NCI-H1436 (cell line): ENCODE measurements at places on chromosomes 6 and 20.
A peak's percentile ranks its signal among the peaks of the same experiment; 100 is the strongest.

GRCh38 chr6:53029257-53029656 lies 34.2 kb upstream of the GSTA4 start:
- no peak for DNase-seq

DNA sequence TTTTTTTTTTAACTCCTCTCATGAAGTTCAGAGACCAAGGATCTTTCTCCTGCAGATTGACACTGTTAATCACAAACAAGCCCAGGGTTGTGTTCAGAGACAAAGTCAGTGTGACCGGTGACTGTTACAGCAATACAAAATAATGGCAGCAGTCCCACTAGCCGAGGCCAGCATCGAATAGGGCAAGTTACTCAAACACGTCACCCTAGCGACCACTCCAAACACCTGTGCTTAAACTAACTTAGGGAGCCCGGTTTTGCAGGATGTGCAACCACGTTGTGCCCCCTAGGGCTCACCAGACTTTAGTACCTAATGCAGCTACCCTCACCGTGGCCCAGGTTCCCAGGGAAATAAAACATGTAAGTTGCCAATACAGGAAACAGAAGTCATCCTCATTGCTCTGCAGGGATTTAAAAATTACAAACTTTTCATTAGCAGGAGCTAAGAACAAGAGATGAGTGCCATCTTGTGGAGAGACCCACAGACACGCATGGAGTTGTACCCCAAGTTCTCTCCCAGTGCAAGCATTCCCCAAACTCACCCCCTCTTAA lies 38.1 kb downstream of the FAM50B start:
- DNase-seq: no peak

- no peak for DNase-seq
Observed at GRCh38 chr6:139349464-139350020, 24.9 kb downstream of the CITED2 start.

DNA sequence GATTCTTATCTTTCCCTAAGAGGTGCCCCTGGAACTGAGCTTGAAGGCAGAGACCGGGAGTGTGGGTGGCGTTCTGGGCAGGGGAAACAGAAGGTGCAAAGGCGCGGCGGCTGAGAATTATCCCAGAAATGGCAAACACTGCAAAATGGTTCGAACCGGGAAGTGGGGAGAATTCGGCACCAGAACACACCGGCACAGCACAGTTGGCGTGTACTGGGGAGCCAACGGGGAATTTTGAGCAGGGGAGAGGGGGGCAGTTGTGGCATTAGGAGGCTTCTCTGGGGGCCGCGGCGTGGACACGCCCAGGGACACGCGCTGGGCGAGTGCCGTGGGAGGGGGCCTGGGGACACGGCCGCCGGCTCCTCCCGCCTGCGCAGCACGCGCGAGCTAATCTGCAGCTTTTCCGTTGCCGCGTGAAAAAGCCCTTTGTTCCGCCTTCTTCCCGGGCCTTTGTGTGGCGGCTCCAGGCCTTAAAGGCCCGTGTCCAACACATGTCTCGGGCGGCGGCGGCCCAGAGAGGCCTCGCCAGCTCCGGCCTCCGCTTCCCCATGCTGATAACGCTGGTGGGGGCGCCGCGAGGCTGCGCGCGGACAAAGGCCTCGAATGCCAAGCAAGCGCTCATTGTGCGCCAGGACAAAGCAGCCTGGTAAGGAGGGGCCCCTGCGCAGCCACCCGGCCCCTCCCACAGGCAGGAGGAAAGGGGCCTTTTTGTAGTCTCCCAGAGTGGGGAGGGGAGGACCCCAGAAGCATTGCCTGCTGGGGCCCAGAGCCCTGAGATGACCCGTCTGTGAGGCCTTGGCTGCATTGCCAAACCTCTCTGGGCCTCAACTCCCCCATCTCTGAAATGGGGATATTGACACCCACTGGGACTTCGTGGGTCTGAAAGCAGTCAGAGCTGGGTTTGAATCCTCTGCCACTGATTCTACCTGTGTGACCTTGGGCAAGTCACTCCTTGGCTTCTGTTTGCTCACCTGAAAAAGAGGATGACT lies 82.8 kb downstream of the CD40 start:
- DNase-seq: no peak

DNA sequence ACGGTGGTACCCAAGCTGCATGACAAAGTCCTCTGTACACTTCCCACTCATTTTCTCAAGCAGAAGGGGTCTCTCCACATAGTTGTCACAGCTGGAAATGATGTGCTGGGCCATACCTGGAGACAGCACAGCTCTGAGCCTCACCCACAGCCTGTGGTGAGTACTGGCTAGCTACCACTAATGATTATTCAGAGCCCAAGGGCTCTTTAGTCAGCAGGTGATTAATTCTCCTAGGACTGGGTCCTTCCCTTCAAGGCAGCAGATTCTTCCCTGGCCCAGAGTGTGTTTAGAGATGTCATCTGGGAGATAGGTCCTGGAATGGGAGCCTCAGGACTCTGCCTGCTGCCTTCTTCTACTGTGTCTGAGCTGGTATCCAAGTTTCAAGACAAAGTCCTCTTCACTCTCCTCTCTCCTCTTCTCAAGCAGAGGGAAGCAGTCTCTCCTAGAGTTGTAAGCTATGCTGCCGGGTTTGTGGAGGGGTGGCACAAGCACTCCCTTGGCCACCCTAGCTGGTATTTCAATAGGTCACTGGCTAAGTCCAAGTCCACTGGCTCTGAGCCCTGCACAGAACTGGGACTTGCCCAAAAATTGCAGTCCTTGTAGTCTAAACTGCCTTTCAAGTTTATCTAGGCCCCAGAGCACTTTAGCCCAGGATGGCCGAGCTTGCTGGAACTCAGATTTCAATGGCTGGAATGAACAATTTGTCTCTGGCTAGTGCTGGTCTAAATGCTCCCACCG lies 49.8 kb upstream of the VGLL2 start:
- no peak for DNase-seq

- DNase-seq: no peak
Observed at GRCh38 chr6:92289831-92290230, 1129.5 kb downstream of the EPHA7 start.

DNA sequence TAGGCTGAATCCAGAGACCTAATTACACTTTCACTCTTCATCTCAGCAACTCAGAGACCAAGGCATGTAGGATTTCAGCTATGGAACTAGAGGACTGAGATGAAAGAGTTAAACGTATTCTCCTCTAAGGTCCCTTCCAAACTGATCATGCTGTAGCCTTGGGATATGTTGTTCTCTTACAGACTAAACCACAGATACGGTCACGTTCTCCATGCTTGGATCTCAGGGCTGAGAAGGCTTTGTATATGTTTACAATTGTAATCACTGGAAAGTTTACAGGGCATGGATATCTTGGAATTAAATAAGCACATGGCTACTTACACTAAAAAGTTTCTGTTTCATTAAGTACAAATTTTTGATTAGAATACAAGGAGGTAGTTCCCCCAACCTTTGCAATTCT lies 50.1 kb downstream of the PKIB start:
- no peak for DNase-seq

- no peak for DNase-seq
Observed at GRCh38 chr6:137146206-137146605, 27.2 kb downstream of the IL22RA2 start.

GRCh38 chr6:45666846-45667245 lies 289.1 kb upstream of the SUPT3H start:
- no peak for DNase-seq

DNA sequence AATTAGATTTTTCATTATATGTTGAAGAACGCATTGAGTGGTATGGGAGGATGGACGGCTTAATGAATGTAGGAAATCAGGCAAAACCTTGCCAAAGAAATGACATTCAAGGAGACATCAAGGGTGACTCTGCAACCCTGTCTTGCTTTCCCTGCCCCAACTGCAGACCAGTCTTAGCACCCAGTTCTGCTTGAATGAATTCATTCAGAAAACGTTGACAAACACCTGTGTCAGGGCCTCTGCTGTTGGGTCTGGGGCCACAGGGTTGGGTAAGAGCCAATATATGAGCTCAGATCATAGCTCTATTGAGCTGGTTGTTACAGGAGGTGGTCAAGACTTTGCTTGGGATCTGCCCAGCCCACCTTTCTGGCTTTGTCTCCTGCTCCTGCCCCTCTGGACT lies 7.7 kb upstream of the ASXL1 start:
- DNase-seq: no peak

DNA sequence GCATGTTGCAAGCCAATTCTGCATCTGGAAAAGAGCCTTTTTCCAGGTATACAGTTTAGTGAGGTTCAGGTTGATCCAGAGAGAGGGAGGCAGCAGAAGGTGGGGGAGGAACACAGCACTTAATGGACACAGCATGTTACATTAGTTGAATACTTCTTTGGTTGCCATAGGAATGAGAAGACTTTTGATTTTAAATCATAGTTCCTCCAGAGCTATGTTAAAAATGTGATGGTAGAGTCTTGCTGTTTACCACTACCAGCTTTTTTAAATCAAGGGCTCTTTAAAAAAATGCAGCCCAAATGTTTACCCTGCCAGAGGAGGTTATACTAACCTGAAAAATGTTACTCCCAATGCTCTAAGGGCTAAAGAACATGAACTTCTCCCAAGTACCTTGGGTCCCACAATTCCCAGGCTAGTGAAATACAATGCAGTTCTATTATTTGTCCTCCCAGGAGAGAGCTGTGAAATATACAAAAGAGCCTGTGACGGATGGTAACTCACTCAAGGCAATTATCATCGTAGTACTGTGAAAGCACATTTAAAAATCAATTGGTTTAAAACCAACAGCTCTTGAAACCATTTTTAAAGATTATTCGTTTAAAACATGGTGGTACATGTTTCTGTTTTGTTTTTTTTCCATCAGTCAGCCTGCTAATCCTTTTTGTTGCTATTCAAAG lies 6.9 kb upstream of the PHACTR1 start:
- DNase-seq: peak; percentile 23

DNA sequence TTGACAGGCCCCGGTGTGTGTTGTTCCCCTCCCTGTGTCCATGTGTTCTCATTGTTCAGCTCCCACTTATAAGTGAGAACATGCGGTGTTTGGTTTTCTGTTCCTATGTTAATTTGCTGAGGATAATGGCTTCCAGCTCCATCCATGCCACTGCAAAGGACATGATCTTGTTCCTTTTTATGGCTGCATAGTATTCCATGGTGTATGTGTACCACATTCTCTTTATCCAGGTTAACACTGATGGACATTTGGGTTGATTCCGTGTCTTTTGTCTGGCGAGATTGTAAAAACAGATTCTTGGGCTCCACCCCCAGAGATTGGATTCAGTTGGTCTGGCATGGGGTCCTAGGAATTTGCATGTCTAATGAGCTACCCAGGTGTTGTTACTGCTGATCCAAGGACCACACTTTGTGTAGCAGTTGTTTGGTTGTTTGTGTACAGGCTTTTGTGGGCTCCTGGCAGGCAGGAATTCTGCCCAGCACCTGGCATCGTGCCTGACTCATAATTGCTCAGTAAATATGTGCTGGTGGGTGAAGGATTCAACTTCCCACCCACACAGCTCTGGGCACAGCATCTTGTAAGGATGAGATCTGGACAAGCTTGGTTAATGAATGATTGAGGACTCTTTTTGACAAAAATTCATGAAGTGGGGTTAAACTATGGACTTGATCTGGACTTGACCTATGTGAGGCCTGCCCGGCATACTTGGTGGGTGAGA lies 5.2 kb downstream of the TOX2 start:
- no peak for DNase-seq

GRCh38 chr6:98946879-98947410 lies 801 bp downstream of the FBXL4 start:
- peak; percentile 20 for DNase-seq
